ENCODE measurements at places on chromosomes 3 and 15. TPM values are rescaled to one million over a fixed set of nuclear protein-coding genes. Genes with fewer than 3 reads are reported as not detected.

The EFCAB12 gene
- total RNA-seq: 2.1 TPM

DNA sequence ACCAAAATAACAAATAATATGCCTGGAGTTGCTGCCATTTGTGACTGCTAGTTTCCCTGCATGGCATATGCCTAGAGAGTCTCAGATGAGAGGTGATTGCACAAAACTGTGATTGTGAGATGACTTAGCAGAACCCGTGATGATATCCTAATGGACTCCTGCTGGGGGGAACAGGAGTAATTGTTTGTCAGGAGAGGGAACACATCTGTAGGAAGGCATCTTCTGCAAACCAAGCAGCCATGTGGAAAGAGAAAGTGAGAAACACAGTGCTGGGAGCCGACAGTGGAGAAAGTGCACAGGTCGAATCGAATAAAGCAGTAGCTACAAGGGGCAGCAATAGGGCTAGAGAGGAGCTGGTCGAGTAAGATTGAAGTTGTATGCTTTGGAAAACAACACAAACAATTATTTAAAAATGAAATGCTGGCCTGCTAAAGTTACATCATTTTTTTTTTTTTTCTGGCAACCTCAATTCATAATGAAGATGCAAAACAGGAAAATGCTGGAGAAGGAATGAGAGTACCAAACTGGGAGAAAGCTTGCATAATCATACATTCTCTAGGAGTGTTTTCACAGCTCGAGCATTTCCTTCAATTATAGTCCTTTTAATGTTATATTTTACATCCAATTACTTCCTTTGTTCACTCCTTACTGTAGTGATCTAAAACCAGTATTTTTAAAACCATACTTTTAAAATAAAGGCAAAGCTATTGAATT, 494.2 kb upstream of the AGTR1 start:
- no peak for DNase-seq
- H3K4me1 ChIP-seq: no peaks in the 10 kb centered on the region
- H3K27ac ChIP-seq: no peak overlapping the region
- no peaks in the 10 kb centered on the region for H3K27me3 ChIP-seq
- H3K4me3 ChIP-seq: no peak overlapping the region
- H3K36me3 ChIP-seq: no peaks in the 10 kb centered on the region

GRCh38 chr3:16528581-16528993, 15.1 kb upstream of the RFTN1 start:
- H3K27me3 ChIP-seq: no peaks in the 10 kb centered on the region
- H3K4me1 ChIP-seq: peaks cover 21% of the 10 kb centered on the region
- H3K4me3 ChIP-seq: no peak overlapping the region
- peaks cover 2% of the 10 kb centered on the region for H3K36me3 ChIP-seq
- H3K27ac ChIP-seq: no peak overlapping the region

DNA sequence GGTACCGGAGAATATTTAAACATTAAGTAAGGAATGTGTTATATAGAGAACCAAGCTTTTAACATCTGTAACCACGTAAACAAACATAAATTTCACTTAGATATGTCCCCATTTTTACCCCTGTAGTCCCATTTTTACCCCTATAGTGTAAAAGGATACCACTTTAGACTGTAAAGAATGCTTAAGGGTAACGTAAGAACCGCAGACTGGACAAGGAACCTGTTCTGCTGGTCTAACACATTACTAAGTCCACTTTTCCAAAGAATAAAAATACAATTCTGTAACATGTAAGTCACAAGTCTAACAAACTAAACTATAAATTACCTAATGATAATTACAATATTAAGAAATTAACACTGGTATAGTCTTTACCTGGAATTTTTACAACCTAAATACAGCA, 2.9 kb downstream of the SLC12A6 start:
- H3K36me3 ChIP-seq: peaks cover 26% of the 10 kb centered on the region
- peak overlapping the region; percentile 99 for H3K27ac ChIP-seq
- H3K4me3 ChIP-seq: peak overlapping the region; percentile 99

Data from activated B cell treated with CpG ODN at 0.5 μM for 24 hours (primary cell).